ENCODE measurements at places on chromosomes 1 and 21.
A peak's percentile ranks its signal among the peaks of the same experiment; 100 is the strongest.

GRCh38 chr21:14942801-14943490 is 121.9 kb downstream of the NRIP1 start:
- ATAC-seq = no peak

DNA sequence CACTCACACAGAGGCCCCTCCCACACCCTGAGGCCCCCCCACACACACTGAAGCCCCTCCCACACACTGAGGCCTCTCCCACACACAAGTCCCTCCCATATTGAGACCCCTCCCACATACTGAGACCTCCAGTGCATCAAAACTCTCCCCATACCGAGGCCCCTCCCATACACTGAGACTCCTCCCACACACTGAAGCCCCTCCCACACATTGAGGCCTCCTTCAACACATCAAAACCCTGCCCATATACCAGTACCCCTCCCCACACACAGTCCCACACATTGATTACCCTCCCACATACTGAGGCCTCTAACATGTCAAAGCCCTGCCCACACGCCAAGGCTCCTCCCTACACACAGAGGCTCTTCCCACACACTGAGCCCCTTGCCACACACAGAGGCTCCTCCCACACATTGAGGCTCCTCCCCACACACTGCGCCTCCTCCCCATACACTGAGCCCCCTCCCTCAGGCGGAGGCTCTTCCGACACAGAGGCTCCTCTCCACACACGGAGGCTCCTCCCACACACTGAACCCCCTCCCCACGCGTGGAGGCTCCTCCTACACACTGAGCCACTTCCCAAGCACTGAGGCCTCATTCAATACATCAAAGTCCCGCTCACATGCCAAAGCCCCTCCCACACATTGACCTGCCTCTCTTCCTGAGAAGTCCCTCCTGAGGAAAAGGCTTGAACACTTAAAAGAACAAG is 392.3 kb downstream of the CAMTA1 start:
- ATAC-seq = no peak

GRCh38 chr1:222372221-222372620 is 175.7 kb downstream of the HHIPL2 start:
- ATAC-seq = no peak

GRCh38 chr1:182246783-182247182 is 144.8 kb downstream of the GLUL start:
- ATAC-seq = no peak

- peak; percentile 78 for ATAC-seq
Observed at GRCh38 chr1:19764848-19765247, 34.9 kb downstream of the TMCO4 start.

DNA sequence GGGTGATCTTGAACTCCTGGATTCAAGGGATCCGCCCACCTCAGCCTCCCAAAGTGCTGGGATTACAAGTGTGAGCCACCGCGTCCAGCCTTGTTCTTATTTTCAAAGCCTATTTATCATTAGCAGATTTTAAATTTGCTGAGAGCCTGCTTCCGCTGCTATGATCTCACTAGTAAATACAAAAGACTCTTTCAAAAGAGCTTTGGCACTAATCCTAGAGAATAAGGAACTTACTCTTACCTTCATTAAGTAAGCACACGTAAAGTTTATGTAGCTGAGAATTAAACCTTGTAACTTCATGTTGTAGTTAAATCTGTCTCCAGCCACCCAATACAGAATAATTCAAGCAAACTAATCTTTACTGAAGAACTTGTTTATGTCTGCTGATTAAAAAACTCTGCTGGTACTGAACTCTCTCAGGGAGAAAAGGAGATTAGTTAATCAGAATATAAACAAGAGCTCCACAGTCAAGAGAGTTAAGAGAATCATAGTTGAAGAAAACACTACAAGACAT is 72.3 kb downstream of the RUSC1 start:
- ATAC-seq = no peak

GRCh38 chr1:82185084-82185483 is 384.4 kb downstream of the ADGRL2 start:
- ATAC-seq = no peak

GRCh38 chr1:89610457-89611011 is 22.4 kb upstream of the LRRC8C start:
- peak; percentile 8 for ATAC-seq

GRCh38 chr1:224185208-224185607 is 2.2 kb downstream of the DEGS1 start:
- no peak for ATAC-seq

GRCh38 chr1:172085317-172085716 is 244.0 kb downstream of the DNM3 start:
- ATAC-seq = no peak

Measured in activated T-helper 17 cell treated with anti-CD3 and anti-CD28 coated beads, Interleukin-2, amount 50 U/mL, for 72 hours (primary cell).